ENCODE measurements at places on chromosomes 3 and 15. TPM values are rescaled to one million over a fixed set of nuclear protein-coding genes. Genes with fewer than 3 reads are reported as not detected.

Gene TUSC7
- not detected for total RNA-seq

GRCh38 chr3:131033480-131034080, 6.9 kb downstream of the NEK11 start:
- DNase-seq: peak; percentile 33

Gene CELF6
- 0.57 TPM for total RNA-seq

Gene TMC3
- not detected for total RNA-seq

DNA sequence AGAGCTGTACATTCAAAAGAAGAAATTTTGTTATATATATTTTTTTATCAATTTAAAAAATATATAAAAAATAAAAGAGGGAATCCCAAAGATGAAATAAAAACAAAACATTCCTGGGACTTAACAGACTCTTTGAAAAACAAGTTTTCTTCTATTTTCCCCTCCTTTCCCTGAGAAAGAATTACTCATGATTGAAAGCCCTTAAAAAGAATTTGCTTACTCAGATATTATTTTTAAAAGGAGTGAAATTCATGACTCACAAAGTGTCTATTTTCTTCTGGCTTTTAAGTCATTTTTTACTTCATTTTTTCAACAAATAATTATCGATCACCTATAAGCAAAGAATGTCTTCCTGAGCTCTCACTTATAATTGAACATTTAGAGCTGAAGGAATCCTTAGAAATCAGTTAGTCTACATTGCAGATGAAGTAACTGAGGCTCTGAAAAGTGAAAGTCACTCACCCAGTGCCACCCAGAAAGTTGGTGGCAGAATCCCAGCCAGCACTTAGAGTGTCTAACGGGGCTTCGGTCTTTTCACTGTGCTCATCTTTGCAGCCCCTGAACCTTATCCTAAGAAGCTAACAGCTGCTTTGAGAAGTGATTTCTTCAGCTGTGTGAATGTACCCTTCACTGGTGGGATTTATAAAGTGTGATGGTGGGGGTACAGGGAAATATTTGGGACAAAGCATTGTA, 42.5 kb upstream of the NUDT16 start:
- no peak for DNase-seq

DNA sequence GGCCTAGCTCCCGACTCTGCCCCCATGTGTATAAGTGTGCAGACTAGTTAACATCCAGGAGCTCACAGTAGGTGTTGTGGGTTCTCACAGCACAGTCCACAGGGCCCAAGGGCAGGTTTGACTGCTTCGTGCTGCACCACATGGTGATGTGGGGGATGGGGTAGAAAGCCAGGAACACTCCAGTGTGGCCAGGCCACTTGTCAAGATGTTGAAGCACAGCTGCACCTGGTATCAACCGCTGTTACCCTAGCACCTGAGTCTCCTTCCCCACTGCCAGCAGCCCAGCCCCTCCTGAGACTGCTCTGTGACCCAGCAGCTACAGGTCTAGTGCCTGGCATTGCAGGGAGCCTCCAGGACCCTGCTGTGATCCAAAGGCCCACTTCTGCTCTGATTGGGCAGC, 53.4 kb downstream of the CHDH start:
- DNase-seq: no peak

- DNase-seq: no peak
Observed at GRCh38 chr15:86961669-86962068, 882.0 kb downstream of the AGBL1 start.

DNA sequence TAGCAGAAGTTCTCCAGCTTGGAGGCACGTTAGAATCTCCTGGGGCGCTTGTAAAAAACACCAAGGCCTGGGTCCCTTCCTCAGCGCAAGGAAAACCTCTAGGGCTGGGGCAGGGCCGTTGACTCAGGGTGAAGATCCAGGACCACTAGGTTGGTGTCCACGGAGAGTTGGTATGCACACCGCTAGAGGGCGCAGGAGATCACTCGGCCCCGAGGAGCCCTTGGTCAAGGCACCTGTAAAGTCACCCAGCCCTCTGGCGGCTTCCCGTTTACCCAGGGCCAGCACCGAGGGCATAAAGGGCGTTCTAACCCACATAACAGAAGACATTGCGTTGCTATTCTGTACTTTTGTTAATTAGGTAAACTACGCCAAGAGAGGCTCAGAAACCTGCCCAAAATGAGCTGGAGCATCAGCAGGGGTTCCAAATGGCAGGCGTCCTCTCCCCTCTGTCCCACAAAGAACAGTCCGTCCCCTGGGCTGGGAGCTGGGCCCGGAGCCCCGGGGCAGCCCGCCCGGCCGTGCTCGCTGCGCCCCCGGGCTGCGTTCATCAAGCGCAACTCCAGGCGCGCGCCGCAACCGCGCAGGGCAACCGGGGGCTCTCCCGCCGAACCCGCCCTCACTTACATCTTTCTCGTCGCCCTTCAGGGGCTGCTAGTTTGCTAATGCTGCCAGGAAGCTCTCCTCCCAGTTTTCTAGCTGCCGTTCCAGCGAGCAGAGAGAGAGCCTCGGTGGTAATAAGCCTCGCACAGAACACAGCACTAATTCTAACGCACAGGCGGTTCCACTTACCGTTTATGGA, 332.1 kb downstream of the ARRDC4 start:
- peak; percentile 72 for DNase-seq

All from Daoy (cell line).